ENCODE measurements at places on chromosomes 4 and X.

DNA sequence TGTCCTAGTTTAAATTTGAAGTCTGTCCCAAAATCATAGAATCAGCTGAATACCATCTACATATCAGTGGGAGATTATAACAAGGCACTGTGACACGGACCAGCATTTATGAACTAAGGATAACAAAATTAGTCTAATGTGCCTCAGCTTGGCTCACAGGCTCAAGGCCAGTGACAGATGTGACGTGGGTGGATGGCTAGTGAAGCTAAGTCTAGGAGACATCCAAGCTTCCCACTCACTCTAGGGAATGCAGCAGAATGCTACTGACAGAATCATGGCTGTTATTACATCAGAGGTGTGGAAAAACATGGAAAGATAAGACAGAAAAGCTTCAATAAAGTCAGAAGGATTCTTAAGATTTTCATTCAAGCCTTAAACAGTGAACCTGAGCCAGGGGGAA, 329.9 kb downstream of the NAF1 start:
- no peak for DNase-seq

DNA sequence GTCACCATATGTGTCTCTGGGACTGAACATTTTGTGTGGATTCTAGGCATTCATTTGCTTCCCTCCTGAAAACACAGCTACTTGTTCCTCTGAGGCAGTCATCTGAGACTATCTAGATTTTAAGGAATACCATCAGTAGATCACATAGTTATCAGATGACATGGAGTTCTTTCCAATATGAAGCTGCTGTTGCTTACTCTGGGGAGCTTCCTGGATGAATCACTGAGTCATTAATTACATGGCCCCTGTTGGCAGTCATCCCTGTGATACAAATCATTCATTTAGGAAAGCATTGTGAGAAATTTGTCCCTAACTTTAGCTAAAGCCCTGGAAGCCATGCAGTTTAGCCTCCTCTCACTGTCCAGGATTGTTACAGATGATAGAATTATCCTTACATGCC, 98.2 kb upstream of the ARSJ start:
- DNase-seq, result no peak

GRCh38 chrX:124269881-124270280, 62.6 kb upstream of the TEX13D start:
- DNase-seq, result no peak

DNA sequence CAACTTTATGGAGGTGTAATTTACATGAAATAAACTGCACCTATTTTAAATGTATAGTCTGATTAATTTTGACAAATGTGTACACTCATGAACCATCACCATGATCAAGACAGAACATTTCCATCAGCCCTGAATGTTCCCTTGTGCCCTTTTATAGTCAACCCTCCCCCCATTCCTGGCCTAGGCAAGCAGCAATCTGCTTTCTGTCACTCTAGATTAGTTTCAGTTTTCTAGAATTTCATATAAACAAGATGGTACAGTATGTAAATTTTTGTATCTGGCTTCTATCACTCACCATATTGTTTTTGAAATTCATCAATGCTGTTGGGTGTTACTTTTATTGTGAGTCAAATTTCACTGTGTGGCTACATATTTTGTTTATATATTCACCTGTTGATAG, 234.2 kb upstream of the RPS6KA3 start:
- DNase-seq, result no peak

DNA sequence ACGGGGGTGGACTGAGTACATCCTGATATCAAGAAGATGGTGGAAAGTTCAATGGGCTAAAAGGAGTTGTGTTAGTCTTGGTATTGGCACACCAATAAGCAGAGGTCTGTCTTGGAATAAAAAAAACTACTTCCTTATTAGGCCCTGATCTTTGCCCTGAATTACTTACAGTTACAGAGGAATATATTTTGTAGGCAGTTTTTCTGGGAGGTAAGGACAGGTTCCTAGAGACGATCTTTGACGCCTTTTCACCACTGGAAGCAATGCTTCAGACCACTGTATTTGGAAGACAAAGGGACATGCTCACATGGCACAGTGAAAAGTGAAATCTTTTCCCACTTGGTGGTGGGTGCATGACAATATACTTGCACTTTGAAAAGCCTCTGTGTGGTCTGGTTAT, 618 bp upstream of the XK start:
- no peak for DNase-seq

- DNase-seq, result no peak
Observed at GRCh38 chr4:14345356-14345775, 656.9 kb upstream of the CPEB2 start.

DNA sequence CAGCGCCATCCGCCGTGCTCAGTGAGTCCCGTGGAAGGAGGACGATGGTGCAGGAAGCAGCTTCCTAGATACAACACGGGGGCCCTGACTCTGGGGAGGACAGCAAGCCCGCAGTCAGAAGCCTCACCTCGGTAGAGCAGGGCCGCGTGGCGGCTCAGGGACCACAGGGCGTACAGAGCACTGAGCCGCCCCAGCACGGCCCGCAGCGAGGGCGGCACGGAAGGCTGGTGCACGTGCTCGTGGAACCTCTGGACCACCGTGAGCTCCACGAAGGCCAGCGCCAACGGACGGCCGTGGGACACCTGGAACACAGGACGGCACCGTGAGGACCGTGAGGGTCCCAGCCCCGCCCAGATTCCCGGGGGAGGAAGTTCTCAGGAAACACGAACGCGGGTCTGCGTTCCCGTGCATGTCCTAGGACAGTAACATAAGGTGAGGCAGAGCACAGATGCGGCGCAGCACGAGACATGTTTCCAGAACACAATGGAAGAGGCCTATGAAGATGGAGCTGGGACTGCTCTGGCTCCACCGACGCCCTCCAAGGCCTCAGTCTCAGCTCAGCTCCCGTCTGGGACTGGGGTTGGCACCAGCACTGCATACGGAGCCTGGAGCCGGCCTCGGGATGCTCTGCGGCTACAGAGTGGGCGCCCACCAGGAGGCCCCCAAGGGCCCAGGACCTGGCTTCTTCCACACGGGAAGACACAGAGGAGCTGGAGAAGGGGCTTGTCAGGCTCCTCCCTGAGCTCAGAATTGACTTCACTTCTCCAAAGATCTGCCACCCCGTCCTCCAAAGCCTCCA, 65.5 kb downstream of the ACOX3 start:
- DNase-seq, result no peak

GRCh38 chr4:5798462-5798861, 87.5 kb downstream of the EVC start:
- no peak for DNase-seq

- no peak for DNase-seq
Observed at GRCh38 chrX:73913580-73913979, 350.6 kb downstream of the CHIC1 start.

GRCh38 chr4:80216100-80216761, 18.9 kb downstream of the PRDM8 start:
- no peak for DNase-seq

All from CD4-positive, alpha-beta T cell treated with Interferon alpha-2 for 1 hour (primary cell).